ENCODE measurements at places on chromosomes 12 and 14.

GRCh38 chr12:124676714-124677462 is 109.5 kb upstream of the NCOR2 start:
- no peak for DNase-seq

GRCh38 chr12:122093098-122093883 is 14.7 kb downstream of the MLXIP start:
- DNase-seq, result no peak

- DNase-seq, result no peak
Observed at GRCh38 chr12:70756118-70756517, 118.9 kb upstream of the PTPRB start.

DNA sequence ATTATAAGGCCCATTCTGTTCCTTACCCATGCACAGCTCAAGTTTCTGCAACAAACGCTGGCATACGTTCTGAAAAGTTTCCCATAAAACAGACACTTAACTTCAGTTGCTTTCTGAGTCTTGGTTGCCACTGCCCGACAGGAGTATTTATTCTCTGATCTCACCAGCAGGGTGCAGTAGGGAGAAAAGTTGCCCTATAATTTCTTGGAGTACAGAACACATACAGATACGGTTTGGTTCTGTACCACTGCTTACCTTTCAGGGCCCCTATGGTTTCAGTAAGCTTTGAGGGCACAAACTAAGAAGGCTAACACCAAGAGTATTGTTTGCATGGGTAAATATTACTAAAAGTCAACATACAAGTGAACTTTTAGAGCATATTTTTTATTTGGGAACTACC is 77.9 kb downstream of the SPATA7 start:
- no peak for DNase-seq

DNA sequence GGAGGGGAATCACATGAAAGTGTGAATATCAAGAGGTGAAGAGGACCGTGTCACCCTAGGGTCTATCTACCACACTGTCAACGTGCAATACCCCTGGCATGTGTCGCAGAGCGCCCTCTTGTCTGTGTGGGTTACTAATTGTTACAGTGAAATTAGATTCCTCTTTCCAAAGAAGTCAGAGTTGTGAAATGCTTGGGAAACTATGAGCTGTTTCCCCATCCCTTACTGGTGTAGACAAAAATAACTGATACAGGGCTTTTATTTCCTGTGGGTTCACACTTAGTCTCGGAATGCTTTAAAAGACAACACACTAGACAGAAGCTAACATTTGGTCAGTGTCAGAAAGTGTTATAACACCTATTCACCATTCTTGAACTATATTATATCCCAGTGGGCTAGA is 597.3 kb downstream of the NRXN3 start:
- DNase-seq, result no peak

DNA sequence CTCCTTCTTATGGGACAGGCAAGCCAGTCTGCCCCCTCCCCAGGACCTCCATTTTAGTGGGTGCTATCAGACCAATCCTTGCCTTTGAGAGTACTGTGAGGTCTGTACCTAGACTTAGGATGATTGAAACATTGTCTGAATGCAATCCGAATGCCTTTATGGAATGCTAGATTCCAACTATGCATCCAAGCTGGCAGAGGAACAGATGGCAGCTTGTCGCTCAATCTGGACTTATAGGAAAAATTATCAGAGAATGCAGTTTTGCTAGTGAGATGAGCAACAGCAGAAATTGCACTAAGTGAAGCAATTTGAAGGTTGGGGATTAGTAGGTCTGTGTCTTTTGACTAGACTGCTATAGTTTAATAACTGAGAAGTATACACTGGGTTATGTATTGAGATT is 109.1 kb downstream of the DYRK2 start:
- DNase-seq, result no peak

DNA sequence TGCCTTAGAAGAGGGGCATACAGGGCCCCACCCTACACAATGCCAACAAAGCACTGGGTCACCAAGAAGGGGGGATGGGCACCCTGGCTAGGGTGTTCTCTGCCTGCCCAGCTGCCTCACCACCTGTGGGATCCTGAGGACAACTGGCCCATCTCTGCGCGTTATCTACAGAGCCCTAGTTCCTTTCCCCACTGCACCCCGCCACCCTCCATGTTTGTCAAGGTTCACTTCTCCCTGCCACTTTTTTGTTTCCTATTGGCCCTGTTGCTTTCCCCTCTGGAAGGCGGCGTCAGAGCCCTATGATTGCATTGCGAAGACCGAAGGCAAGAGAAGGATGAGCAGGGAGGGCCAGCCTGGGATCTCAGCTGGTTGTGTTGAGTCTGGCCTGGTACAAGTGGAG is 1.6 kb downstream of the SLC48A1 start:
- no peak for DNase-seq

GRCh38 chr14:57389646-57390036 is 745 bp upstream of the NAA30 start:
- no peak for DNase-seq

- peak; percentile 79 for DNase-seq
Observed at GRCh38 chr14:75249251-75249957, 29.2 kb upstream of the FOS start.

GRCh38 chr12:51917746-51918453 is 10.6 kb downstream of the ACVRL1 start:
- DNase-seq, result no peak

GRCh38 chr14:105476097-105476830 is 1.6 kb downstream of the CRIP2 start:
- DNase-seq, result no peak

Measured in NCI-H1436 treated with DMSO at 0.1 percent for 48 hours (cell line).